ENCODE measurements at places on chromosomes 13 and 19.

- DNase-seq, result no peak
These were observed 714 bp downstream of the HSH2D start for GRCh38 chr19:16144216-16144581.

GRCh38 chr13:79393564-79394249 lies 12.3 kb downstream of the RBM26 start:
- peak; percentile 14 for DNase-seq

DNA sequence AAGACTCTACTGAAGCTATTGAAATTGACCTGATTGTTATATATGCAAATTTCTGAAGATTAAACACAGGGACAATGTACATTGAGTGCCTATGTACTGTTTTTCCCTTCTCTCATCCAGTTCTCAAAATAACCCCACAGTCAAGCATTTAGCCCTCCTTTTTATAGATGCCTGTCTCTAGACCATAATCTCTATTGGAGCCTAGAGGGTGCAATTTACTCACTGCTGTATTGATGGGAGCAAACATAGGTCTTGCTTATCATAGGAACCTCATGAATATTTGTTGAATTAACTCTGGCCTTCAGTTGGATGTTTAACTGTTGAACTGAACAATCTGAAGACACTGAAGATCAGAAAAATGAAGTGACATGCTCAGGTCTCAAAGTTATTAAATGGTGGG lies 183.0 kb downstream of the RFC3 start:
- DNase-seq, result no peak

DNA sequence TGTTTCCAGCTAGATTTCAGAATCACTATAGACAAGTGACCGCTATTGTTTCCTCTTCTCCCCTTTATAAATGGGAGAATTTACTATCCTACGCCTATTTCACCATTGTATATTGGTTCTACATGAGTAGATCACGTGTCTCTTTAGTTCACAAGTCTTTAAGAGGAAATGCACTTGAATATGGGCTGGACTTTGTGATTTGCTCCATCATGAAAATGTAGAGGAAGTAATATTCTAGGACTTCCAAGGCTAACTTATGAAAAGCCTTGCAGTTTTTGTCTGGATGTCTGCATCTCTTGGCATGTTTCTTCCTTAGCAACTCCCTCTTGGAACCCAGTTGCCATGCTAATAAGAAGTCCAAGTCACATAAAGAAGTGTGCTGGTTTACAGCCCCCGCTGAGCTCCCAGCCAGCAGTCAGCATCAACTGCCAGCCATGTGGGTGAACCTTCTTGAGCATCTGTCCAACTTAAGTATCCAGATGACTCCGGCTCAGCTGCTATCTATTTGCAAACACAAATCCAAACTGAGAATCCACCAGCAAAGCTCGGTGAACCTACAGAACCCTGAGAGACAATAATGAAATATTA lies 4.8 kb upstream of the FBXL3 start:
- DNase-seq, result no peak

GRCh38 chr13:111354789-111355188 lies 34.3 kb downstream of the TEX29 start:
- no peak for DNase-seq

GRCh38 chr19:18422530-18423191 lies 3.5 kb downstream of the SSBP4 start:
- no peak for DNase-seq

- DNase-seq, result no peak
These were observed 38.1 kb downstream of the ZNF493 start for GRCh38 chr19:21434967-21435544.

DNA sequence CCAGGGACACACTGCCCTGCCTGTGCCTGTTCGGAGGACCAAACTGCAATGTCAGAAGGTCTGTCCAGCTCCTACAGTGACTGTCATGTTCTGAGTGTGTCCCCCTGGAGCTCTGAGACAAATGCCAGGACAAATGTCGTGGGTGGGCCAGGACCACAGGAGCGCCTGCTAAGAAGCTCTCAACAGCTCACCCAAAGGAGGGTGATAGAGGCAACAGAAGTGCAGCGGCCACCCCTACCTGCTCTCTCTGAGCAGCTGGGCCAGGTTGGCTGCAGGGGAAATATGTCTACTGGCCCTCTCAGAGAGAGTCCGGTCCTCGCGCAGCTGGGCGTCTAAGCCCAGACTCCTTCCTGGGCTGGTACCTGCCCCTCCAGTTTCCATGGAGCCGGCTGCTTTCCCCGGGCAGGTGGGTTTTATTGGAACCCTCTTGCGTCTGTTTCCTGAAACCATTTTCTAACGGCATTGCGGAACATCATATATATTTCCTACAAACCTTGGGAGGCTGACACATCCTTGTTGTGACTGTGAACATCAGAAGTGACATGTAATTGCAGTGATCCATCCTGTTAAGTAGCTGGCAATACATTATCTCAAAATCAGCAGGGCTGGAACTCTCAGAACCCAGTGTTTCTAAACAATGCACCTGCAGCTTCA lies 78.1 kb downstream of the CHST8 start:
- no peak for DNase-seq

- DNase-seq, result peak; percentile 14
These were observed 1.8 kb upstream of the APOE start for GRCh38 chr19:44903602-44904425.

DNA sequence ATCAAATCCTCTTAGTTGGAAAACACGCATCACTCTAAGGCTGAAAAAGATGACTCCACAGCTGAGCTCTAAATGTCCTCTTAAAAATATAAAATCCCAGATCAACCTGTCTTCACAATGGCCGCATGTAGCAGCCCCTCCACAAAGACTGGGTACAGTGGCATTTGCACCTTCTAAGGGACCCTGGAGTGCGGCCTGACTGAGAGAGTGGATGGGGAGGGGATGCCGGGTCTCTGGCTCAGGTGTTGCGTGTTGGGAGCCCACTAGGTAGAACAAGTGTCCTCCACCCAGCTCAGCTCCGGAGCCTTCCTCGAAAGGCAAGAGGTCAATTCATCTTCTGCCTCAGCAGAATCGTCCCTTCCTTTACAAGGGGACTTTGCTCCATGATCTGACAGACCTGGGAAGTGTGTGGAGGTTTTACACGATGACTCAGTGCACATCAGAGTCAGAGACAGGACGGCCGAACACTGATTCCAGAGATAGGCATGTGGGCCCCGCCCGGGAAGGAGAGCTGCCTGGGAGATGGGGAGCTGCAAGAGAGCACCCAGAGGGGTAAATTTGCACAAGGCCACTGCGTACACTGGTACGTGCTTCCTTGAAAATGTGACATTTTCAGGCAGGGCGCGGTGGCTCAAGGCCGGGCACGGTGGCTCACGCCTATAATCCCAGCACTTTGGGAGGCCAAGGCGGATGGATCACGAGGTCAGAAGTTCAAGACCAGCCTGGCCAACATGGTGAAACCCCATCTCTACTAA lies 23.5 kb upstream of the SLC15A1 start:
- DNase-seq, result no peak
